Activated T-cell treated with anti-CD3 and anti-CD28 coated beads, Interleukin-2, amount 50 U/mL, for 48 hours (primary cell): ENCODE measurements at places on chromosomes 13 and 19.

GRCh38 chr13:113220877-113221276 lies 11.5 kb downstream of the CUL4A start:
- no peak for DNase-seq

- no peak for DNase-seq
These were observed 31.9 kb upstream of the CEBPA start for GRCh38 chr19:33334271-33334670.

GRCh38 chr13:95813139-95813538 lies 136.2 kb downstream of the DNAJC3 start:
- DNase-seq = no peak

- DNase-seq = peak; percentile 91
These were observed 5.0 kb upstream of the KMT2B start for GRCh38 chr19:35712567-35713505.

DNA sequence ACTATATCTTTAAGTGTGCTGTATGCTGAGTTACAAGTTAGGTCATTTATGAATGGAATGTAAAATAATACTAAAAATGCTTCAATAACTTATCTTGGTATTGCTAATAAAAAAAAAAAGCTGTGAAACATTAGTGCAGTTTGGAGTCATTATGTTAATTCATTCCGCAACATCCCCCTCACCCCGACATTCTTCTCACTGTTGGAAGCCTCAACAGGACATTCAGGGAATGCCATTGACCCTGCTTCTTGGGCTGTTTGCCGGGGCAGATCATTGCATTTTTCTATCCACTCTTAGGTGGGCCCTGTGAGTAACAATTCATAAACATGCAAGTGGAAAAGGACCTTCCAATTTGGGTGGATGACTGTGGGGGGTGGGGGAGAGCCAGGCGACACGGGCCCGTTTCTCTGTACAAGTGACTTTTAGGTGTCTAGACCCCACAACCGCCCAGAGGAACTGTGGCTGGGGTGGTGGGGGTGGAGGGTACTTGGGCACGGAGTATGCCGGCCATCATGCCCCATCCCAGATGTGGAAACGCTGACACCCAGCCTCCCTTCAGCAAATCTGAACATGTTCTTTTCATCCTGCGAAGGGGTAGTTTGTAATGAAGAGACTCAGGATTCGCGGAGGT lies 185.9 kb downstream of the ZNF536 start:
- no peak for DNase-seq

- DNase-seq = no peak
These were observed 65.6 kb downstream of the WASF3 start for GRCh38 chr13:26623125-26623524.

DNA sequence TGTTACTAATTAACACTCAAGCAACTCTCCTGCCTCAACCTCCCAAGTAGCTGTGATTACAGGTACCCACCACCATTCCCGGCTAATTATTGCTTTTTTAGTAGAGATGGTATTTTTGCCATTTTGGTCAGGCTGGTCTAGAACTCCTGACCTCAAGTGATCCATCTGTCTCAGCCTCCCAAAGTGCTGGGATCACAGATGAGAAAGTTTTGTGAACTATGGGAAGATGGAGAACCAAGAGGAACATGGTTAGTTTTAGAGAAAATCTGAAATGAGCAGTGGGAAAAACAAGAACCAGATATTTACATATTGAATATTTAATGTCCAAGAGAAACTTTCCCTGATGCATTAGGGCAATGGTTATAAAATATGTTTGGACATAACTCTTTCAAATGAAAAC lies 863.6 kb upstream of the MIR17HG start:
- DNase-seq = no peak

- DNase-seq = no peak
These were observed 8.8 kb downstream of the SPPL2B start for GRCh38 chr19:2337329-2337707.
